T1000 (cell line): ENCODE measurements at places on chromosomes 1 and 21.

DNA sequence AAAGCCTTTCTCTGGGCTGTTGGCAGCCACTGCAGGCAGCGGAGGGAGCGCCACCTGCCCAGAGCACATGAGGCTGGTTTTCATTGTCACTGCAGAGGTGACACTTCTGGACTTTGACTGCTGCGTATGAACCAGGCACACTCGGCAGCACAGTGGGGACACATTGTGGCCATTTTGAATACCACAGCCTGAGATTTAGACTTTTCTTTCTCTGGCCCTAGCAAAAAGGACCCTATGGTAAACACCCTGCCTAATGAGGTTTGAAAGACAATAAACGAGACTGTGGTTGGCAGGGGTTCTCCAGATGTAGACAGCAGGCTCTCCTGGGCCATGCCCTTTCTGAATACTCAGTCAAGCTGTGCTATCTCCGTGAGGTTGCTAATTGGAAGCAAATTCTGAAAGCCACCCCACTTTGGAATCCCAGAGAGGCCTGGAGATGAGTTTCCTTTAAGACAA is 12.0 kb upstream of the KCNE2 start:
- DNase-seq = no peak

DNA sequence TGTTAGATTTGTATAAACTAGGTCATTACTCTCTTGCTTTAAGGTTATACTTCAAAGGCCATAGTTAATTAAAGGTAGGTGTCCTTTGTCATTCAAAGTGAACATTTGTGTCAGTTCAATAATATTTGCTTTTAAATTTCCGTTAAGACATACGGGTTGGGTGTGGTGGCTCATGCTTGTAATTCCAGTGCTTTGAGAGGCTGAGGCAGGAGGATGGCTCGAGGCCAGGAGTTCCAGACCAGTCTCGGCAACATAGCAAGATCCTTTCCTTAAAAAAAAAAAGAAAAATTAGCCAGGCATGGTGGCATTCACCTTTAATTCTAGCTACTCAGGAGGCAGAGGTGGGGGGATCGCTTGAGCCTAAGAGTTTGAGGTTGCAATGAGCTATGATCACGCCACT is 80.4 kb downstream of the KIF26B start:
- DNase-seq = no peak

GRCh38 chr1:150537732-150538684 is 11.2 kb upstream of the ADAMTSL4 start:
- no peak for DNase-seq

DNA sequence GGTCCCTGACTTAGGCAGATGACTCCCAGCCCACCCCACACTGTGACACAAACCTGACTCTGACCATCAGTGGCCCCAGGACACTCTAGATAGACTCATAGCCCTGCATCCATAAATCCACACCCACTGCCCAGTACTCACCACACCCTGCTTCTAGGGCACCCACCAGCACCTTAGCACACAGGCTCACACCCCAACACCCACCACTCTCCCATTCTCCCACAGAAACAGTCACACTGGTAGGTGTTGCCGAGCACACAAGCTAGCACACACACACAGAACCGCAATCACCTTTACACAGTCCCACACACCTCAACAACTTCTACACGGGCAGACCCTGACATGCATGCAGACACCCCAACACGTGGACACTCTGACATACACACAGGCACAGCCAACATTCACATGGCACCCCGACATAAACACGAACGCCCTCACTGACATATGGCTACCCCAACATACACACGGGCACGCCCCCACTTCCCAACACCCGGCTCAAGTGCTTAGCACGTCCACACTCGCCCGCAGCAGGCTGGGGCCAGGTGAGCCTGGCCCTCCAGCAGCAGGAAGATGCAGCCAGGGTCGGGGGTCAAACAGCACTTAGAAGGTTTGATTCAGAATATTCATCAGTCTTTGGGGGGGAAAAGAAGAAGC is 105.5 kb upstream of the TARDBP start:
- no peak for DNase-seq

GRCh38 chr1:84691122-84691783 is 992 bp upstream of the SSX2IP start:
- no peak for DNase-seq

DNA sequence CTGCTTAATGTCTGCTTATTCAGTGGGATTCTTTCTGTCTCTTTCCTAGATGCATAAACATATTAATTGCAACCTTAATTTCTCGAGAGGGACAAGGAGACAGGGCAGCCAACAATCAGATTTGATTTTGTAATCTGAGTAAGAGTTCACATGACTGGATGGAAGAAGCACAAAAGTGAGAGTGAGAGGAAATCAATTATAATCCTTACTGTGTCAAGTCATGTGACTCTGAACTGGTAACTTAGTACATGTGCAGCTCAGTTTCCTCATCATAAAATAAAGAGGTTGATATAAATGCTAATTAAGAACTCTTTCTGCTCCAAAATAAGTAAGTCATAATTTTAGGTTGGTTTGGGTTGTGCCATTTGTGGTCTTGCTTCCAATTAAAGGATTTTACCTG is 439.5 kb downstream of the AMY1C start:
- DNase-seq = no peak

- no peak for DNase-seq
Measured at GRCh38 chr21:38903690-38904139, 98.0 kb downstream of the ETS2 start.

DNA sequence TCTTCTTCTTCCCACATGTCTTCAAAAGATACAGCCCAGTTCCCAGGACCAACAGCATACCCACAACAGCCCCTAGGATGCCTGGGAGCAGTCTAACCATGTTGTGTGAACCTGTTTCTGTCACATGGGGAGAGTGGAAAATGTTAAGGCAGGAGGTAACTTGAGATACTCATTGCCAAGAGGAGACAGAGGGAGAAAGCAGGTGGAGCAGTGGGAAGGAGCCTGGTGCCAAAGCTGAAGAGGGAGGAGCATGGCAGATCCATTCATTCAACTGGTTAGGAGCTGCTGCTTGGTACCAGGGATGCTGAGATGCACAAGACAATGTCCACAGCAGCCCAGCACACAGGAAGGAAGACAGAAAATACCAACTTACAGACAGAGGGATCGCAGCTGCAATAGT is 149.8 kb upstream of the ETV3 start:
- no peak for DNase-seq

GRCh38 chr1:155522069-155522468 is 40.5 kb downstream of the ASH1L start:
- DNase-seq = no peak

GRCh38 chr1:41856944-41857285 is 61.8 kb downstream of the HIVEP3 start:
- no peak for DNase-seq

DNA sequence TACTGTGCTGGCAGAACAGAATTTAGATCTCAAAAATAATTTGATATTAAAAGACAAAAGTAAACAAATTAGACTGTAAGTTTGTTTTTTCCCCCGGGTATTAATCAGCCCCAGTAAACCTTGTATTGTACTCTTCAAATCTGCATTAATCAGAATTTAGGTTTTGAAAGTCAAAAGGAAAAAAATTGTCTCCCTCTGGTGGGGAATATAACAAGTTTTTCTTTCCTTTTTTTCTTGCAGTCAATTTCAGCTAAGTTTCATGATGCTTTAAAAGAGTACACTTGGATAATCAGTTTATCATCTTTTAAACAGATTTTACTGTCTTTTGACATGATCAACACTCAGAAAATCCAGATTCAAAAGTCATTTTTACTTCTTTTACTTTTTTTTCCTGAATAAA is 134.5 kb upstream of the PKN2 start:
- no peak for DNase-seq

GRCh38 chr1:228851618-228852017 is 116.3 kb downstream of the RHOU start:
- DNase-seq = no peak

- DNase-seq = no peak
Measured at GRCh38 chr1:30852026-30852425, 56.5 kb downstream of the SDC3 start.

DNA sequence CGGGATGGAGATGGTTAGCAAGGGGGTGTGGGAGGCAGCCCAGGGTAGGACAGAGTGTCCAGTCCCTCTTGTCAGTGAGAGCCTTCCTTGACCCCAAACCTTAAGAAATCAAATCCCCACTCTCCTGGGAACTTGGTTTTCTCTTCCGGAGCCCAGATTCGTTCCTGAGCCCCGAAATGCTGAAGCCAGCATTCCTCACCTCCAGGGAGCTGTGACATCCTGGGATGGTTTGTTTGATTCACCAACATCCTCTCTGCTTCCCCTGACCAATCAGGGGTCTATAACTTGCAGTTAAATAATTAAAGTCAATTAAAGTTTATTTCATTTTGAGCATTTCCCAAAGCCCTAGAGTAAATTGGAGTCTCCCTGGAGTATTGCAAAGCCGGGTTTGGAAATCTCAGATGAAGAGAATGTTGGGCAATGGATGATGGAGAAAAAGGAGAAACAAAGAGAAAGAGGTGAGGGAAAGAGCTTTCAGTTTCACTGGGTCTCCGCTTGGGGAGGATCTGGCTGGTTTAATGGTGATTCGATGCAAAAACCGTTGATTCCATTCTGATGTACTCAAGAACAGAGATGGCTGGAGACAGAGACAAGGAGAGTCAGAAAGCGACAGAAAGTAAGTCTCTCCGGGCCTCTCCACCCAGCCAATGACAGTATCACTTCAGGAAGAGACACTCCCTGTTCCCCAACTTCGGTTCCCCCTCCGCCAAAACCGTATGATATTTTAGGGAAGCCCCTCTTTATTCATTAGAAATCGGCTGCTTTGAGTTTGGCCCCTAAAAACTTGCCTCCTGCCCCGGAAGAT is 12.8 kb upstream of the ALX3 start:
- DNase-seq = no peak

- DNase-seq = peak; percentile 53
Measured at GRCh38 chr1:180131510-180131909, 23.2 kb upstream of the QSOX1 start.

GRCh38 chr1:118973531-118974137 is 14.5 kb downstream of the TBX15 start:
- DNase-seq = no peak

GRCh38 chr1:179958359-179958758 is 3.7 kb downstream of the CEP350 start:
- no peak for DNase-seq

GRCh38 chr1:64956010-64956640 is 10.2 kb downstream of the JAK1 start:
- no peak for DNase-seq

DNA sequence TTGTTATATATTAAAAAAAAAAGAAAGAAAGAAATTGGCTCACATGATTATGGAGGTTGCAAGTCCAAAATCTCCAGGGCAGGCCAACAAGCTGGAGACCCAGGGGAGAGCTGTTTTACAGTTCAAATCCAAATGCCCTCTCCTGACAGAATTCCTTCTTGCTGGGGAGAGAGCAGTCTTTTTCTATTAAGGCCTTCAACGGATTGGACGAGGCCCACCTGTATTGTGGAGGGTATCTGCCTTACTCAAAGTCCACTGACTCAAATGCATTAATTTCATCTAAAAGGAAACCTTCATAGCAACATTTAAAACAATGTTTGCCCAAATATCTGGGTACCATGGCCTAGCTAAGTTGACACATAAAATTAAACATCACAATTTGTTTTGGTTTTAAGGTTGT is 56.9 kb upstream of the TRIM67 start:
- no peak for DNase-seq

GRCh38 chr1:88697503-88697902 is 13.4 kb downstream of the PKN2 start:
- DNase-seq = no peak

DNA sequence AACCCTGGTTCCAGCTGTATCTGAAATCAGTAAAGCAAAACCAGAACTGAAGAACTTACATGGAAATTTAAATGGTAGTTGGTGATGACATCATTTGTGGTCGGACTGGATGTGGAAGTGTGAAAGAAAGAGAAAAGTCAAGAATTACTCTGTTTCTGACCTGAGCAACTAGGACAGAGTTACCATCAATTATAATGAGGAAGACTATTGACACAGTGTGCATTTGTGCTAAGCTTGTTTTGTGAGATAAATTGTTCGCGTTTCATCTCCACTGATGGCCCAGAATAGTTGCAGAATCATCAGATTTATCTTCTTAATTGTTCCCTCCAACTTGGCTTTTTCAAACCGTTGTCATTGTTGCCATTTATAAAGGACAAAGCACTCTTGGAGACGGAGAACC is 410.6 kb upstream of the DEPDC1 start:
- DNase-seq = no peak

DNA sequence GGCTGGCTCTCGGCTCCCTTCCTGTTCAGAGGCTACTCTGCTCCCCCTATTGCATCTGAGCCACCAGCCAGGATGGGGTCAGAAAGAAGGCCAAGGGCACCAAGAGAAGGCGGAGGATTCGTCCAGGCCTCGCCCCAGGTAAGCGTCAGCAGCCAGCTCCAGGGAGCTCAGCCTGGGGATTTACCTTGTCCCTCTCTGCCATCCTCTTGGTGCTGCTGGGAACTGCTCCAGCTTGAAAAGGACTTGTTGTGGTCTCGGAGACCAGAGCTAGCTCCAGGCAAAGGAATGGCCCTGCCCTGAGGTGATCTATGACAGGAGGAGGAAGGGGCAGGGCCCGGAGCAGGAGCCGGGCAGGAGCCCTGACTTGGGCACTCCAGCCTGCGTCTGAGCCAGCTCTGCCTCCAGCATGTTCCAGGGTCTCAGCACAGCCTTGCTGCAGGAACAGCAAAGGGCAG is 113.7 kb upstream of the IFFO2 start:
- DNase-seq = no peak

GRCh38 chr1:219124163-219124562 is 49.5 kb upstream of the LYPLAL1 start:
- DNase-seq = no peak

DNA sequence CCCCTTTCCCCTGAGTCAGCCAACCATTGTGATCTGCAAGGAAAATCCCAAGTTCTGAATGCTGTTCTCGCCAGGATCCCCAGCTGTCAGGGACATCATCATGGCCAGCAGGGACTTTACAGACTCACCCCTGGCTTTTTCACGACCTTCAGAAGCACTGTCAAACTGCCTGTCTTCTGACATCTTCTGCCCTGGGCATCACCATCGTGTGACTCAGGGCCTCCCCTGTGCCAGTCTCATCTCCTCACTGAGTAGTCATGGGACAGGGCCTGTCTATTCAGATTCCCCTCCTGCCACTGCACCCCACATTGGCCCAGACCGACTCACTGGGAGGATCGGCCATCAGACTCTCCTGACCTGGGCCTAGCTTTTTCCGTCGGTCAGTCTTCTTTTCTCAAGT is 72.5 kb upstream of the VAMP3 start:
- DNase-seq = no peak

DNA sequence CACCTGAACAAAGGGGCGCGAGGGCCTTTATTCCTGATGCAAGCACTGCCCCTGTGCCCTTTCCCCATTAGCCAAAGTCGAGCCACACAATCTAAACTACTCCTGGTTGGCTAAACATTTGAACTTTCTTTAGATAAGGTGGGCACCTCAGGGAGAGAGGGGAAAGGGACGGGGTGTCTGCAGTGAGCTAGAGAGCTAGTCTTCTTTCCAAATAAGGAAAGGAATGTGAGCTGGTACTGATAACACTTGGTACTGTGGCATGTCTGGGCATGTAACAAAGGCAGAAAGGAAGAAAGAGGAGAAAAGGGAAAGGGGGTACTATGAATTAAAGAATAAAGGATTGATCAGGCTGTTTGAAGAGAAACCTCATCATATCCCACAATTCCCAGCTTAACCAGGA is 62.8 kb downstream of the OVGP1 start:
- no peak for DNase-seq

GRCh38 chr1:155913969-155914757 is 3.0 kb upstream of the RIT1 start:
- no peak for DNase-seq

GRCh38 chr1:176934370-176934769 is 230.1 kb downstream of the ASTN1 start:
- DNase-seq = no peak
